Mucosa of descending colon (tissue), 3 donors: ENCODE measurements at places on chromosomes 5 and 9. TPM values are rescaled to one million over a fixed set of nuclear protein-coding genes. Genes with fewer than 3 reads are reported as not detected.
A peak's percentile ranks its signal among the peaks of the same experiment; 100 is the strongest.

The SAXO1 gene
- total RNA-seq: 0.06 TPM

GRCh38 chr5:65264420-65264819 is 217.3 kb downstream of the ADAMTS6 start:
- no peak for DNase-seq

- peak; percentile 21 for DNase-seq
Measured at GRCh38 chr5:116137544-116138378, 52.9 kb downstream of the COMMD10 start.

GRCh38 chr9:71769175-71770161 is 1.2 kb upstream of the CEMIP2 start:
- peak; percentile 94 for DNase-seq

The SCGB3A2 gene
- total RNA-seq: not detected

The NR4A3 gene
- total RNA-seq: 25.0 TPM

DNA sequence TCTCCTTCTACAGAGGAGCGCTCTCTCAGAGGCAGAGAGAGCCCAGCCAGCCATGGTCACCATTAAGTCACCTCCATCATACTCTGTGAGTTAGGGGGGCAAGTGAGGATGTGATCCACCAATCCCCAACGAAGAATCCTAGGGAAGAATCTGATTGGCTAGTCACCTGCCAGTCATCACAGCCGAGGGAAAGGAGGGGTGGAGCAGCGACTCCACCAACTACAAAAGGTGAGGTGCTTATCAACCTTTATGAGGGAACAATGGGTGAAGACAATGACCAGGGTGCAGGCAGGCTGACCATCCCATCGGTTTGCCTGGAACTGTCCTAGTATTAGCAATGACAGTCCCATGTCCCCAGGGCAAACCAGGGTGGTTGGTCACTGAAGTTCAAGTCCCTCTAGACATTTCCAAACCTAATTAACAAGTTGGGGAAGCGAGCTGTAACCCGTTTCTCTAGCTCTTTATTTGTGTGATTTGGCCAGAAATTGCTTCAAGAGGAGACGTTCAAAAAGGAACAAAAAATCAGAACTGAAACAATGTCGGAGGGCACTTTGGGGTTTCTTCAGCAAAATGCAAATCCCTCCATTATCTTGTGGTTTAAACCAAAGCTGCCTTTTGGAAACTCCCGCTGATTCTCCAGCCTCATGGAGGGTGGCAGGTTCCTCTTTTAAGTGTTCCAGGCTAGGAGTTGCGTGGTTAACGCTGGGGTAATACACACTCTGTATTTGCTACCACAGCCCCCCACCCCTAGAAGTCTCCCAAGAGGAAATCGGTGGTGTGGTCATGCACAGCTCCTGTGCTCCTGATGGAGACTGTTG is 18.8 kb upstream of the FCN1 start:
- peak; percentile 7 for DNase-seq
